ENCODE measurements at places on chromosomes 11 and 22. TPM values are rescaled to one million over a fixed set of nuclear protein-coding genes. Genes with fewer than 3 reads are reported as not detected.

DNA sequence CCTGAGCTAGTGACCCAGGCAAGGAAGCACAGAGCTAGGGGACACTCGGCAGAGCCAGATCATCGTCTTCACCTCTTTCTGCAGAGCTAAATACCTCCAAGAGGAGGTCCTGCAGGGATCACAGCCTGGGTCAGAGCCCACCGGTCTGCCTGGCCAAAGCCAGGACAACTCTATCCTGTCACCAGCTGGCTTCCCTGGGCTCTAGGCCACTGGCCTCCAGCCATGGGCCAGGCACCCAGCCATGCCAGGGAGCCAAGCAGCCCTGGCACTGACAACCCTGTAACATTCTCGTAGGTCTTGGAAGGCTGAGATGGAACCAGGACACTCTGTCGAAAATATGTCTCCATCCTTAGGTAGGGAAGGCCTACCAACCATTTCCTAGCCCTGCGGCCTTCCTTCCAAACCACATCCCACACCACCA lies 270.1 kb downstream of the BUD13 start:
- no peaks in the 10 kb centered on the region for H3K4me1 ChIP-seq
- peaks cover 6% of the 10 kb centered on the region for H3K36me3 ChIP-seq
- H3K27ac ChIP-seq: no peak overlapping the region
- DNase-seq: no peak
- peaks cover 89% of the 10 kb centered on the region for H3K27me3 ChIP-seq
- no peak overlapping the region for H3K4me3 ChIP-seq

- H3K4me1 ChIP-seq: peaks cover 26% of the 10 kb centered on the region
- DNase-seq: no peak
- no peaks in the 10 kb centered on the region for H3K36me3 ChIP-seq
- H3K4me3 ChIP-seq: no peak overlapping the region
- H3K27ac ChIP-seq: no peak overlapping the region
These were observed 5.1 kb upstream of the CALCA start for GRCh38 chr11:14977101-14977880.

DNA sequence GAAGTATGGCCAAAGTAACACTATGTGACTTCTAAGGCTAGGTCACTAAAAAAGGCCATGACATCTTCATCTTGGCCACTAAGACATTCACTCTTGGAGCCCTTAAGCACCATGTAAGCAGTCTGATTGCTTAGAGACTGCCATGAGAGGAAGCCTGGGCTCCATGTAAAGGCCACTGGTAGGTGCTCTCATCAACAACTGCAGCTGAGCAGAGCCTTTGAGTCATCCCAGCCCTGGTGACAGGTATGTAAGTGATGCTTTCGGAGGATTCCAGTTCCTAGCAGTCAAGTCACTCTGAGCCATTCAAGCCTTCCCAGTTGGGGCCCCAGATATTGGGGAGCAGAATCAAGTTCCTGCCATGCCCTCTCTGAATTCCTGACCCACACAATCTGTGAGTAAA lies 26.2 kb downstream of the GAB2 start:
- H3K27me3 ChIP-seq: no peaks in the 10 kb centered on the region
- no peak overlapping the region for H3K27ac ChIP-seq
- H3K4me1 ChIP-seq: peaks cover 11% of the 10 kb centered on the region
- no peak for DNase-seq
- H3K4me3 ChIP-seq: no peak overlapping the region

GRCh38 chr11:17277024-17277584 lies 565 bp downstream of the NUCB2 start:
- peak overlapping the region; percentile 94 for H3K27ac ChIP-seq
- H3K4me1 ChIP-seq: peaks cover 13% of the 10 kb centered on the region
- no peaks in the 10 kb centered on the region for H3K36me3 ChIP-seq

GRCh38 chr22:24434471-24435322 lies 7.3 kb downstream of the ADORA2A start:
- H3K4me3 ChIP-seq: peak overlapping the region; percentile 93
- H3K4me1 ChIP-seq: peaks cover 49% of the 10 kb centered on the region
- no peaks in the 10 kb centered on the region for H3K36me3 ChIP-seq
- no peaks in the 10 kb centered on the region for H3K27me3 ChIP-seq
- peak; percentile 67 for DNase-seq

GRCh38 chr11:28228196-28228895 lies 120.2 kb downstream of the METTL15 start:
- H3K27me3 ChIP-seq: no peaks in the 10 kb centered on the region
- DNase-seq: no peak
- H3K4me1 ChIP-seq: peaks cover 9% of the 10 kb centered on the region
- peaks cover 5% of the 10 kb centered on the region for H3K36me3 ChIP-seq
- H3K4me3 ChIP-seq: no peak overlapping the region

DNA sequence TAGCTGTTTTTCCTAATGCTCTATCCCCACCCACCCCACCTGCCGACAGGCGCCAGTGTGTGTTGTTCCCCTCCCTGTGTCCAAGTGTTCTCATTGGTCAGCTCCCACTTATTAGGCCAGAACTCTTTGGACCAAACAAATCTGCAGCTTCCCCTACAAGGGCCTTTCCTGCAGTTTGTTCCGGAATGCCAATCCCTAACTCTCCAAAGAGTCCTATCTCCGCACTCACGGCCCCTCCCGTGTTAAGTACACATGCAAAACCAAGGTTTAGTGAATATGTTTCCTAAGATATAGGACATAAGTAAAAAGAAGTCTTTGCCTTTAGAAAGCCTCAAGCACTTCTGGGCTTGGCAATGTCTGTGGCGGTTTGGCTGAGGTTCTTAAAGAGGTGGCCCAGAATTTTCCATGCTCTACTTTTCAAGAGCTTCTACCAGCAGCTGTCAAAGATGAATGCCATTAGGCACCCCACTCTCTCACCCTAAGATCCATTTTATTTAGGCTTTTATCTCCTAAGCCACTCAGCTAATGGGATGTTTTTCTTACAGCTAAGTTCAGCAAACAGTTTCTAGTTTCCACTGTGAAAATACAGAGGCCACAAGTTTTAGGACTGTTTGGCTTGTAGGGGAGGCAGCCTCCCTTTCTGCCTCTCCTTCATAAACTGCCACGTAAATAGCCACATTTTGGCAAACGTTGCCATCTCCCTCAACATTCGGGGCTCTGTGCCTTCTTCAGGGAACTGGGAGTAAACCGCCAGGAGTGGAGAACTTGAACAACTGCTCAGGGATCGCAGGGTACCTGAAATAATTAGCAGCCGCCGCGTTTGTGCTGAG lies 1.6 kb downstream of the CD59 start:
- H3K36me3 ChIP-seq: no peaks in the 10 kb centered on the region
- no peaks in the 10 kb centered on the region for H3K27me3 ChIP-seq
- DNase-seq: no peak
- H3K4me1 ChIP-seq: peaks cover 40% of the 10 kb centered on the region
- H3K27ac ChIP-seq: peak overlapping the region; percentile 92
- H3K4me3 ChIP-seq: peak overlapping the region; percentile 91

DNA sequence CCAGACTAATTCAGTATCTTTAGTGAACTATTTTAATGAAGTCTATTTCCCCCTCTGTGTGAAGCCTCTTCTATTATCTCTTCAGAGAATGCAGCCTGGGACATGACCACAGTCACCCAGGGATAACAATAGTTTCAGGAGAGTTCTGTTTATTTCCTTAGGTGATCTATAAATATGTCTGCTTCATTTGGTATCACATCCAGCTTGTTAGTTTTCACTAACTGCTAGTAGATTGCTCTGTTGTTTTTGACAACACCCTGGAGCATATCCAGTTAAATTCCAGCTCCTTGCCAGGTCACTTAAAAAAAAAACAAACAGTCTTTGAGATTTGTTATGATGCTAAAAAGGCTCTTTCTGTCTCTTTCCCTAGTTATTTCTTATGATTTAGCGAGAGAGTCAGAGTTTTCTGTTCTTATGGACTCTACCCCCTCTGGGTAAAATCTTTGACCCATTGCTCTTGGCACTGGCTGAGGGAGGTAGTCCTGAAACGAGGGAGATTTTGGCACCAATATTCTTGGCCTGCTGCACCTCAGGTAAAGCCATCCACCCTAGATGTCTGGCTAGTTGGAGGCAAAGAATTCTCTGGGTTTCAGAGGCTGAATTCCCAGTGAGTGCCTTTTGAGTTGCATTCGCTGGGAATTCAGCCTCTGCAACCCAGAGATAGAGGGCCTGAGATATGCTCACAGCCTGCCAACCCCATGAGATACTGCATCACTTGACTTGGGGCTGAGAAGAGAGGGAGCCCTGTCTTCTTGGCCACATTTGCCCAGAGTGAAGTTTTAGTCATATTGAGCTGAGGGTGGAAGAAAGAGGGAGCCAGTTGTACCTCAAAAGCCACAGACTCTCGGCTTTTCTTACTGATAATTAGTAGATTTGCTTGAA lies 159.1 kb downstream of the PGR start:
- H3K27ac ChIP-seq: no peak overlapping the region
- no peak overlapping the region for H3K4me3 ChIP-seq

DNA sequence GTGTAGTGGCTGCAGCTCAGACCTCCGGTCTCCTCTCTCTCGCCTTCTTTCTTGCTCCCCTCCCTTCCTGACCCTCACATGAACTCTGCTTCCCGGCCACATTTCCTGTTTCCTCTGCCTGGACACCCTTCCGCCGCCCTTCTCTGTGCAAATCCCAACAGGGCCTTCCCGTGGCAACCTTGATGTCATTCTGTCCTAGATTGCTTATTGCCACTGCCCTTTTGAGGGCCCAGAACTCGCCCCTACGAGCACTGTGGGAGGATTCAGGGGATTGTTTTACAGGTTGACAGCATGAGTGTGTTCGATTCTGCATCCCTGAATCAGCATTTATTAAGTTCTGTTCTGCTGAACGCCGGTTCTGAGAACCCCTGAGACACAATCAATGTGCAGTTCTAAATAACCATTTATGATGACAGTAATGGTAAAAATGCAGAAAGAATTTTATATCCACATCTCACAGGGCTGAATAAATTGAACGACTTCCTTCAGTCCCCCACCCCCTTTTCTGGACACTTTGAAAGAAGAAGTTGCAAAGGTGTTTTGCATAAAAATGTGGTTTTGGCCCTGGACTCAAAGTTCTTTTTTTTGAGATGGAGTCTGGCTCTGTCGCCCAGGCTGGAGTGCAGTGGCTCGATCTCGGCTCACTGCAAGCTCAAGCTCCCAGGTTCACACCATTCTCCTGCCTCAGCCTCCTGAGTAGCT lies 6.4 kb downstream of the BATF2 start:
- peak overlapping the region; percentile 85 for H3K4me3 ChIP-seq
- no peaks in the 10 kb centered on the region for H3K27me3 ChIP-seq
- no peak for DNase-seq
- peak overlapping the region; percentile 92 for H3K27ac ChIP-seq
- H3K36me3 ChIP-seq: no peaks in the 10 kb centered on the region

DNA sequence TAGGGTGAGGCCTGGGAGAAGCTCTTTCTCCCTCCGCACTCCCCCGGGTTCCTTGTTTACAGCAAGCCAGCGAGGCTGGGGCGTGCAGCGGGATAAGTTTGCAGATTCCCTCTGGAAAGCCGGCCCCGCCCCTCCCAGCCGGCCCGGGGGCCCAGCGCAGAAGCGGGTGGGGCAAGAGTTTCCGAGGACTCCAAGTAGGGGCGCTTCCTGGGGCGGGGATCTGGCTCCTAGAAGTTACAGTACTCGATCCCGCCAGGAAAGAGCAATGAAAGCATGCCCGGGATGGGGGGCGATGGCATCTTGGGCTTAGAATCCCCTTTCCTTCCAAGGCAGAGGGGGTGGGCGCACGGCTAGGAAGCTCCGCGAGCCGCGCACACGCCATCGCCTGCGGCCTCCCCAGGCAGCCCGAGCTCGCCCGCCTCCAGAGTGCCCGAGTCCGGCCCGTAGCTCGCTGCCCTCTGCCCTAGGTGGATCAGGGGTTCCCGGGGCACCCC lies 385 bp downstream of the TST start:
- no peaks in the 10 kb centered on the region for H3K36me3 ChIP-seq
- H3K4me3 ChIP-seq: peak overlapping the region; percentile 91
- H3K27ac ChIP-seq: no peak overlapping the region
- no peak for DNase-seq
- H3K27me3 ChIP-seq: no peaks in the 10 kb centered on the region

DNA sequence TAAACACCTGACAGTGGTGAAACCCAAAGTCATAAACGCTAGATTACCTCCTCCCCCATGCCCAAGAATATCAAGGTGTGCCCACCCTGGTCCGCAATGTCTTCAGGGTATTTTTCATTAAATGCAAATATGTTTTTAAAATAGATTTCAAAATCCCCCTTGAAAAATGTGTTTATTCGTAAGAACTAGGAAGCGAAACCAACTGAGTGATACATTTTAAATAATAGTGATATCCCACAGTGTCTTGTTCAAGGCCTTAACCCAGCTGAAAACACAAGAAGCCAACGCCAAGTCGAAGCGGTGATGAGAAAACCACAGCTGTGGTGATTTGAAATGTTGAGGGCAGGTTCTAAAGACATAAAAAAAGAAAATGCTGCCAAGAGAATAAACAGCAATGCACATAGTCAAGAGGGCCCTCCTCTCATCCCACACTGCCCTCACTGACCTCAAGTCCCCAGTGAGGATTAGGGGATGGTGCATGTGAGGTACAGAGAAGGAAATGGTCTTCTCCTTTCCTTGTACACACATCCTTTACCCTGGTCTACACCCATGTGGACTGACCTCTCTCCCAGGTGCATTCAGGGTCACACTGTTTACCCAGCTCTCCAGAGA lies 25.5 kb downstream of the KCNJ1 start:
- peak overlapping the region; percentile 95 for H3K27ac ChIP-seq
- DNase-seq: no peak
- peaks cover 67% of the 10 kb centered on the region for H3K4me1 ChIP-seq
- no peaks in the 10 kb centered on the region for H3K27me3 ChIP-seq

DNA sequence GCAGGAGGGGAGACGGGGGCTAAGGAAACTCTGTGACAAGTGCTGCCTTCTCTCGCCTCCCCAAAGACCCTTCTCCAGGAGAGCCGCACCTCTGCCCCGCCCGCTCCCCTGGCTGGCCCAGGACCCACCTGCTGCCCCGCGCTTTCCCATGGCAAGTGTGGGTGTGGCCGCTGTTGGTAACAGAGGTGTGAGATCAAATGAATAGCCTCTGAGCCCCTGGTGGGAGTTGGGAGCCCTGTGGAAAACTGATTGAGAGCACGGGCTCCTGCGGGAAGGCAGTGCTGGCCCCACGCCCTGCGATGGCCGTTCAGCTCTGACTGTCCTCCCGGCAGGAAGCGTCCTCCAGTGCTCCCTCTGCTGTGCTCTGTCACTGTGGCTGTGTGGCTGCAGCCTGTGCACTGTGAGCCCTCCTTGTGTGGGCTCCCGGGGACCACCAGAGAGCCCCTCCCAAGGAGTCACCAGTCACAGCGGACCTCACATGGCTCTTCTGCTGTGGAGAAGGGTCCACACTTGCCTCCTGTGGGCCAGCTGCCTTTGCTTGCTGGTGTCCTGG lies 1275.9 kb downstream of the BRD1 start:
- H3K4me1 ChIP-seq: no peaks in the 10 kb centered on the region
- peaks cover 17% of the 10 kb centered on the region for H3K27me3 ChIP-seq
- DNase-seq: no peak
- H3K27ac ChIP-seq: no peak overlapping the region

GRCh38 chr11:60914633-60915247 lies 782 bp downstream of the TMEM109 start:
- DNase-seq: no peak
- peaks cover 2% of the 10 kb centered on the region for H3K36me3 ChIP-seq
- peak overlapping the region; percentile 100 for H3K4me3 ChIP-seq
- peak overlapping the region; percentile 100 for H3K27ac ChIP-seq
- H3K4me1 ChIP-seq: peaks cover 32% of the 10 kb centered on the region

- H3K27me3 ChIP-seq: peaks cover 59% of the 10 kb centered on the region
- H3K4me1 ChIP-seq: peaks cover 6% of the 10 kb centered on the region
- no peak for DNase-seq
These were observed 51.4 kb upstream of the RASD2 start for GRCh38 chr22:35489239-35489638.

- H3K36me3 ChIP-seq: no peaks in the 10 kb centered on the region
- H3K4me3 ChIP-seq: no peak overlapping the region
- no peak for DNase-seq
- no peak overlapping the region for H3K27ac ChIP-seq
These were observed 5.1 kb downstream of the PGGHG start for GRCh38 chr11:293852-294661.

The EFCAB6 gene
- total RNA-seq: 0.16 TPM

The PRODH gene
- total RNA-seq: not detected

The OR5B21 gene
- 0.32 TPM for total RNA-seq

The PARVA gene
- 0.16 TPM for total RNA-seq

The KDM4E gene
- not detected for total RNA-seq

The OR4A47 gene
- not detected for total RNA-seq

The JAM3 gene
- total RNA-seq: 12.5 TPM

All from T-helper 17 cell (primary cell).